ENCODE measurements at places on chromosomes 13 and 19. TPM values are rescaled to one million over a fixed set of nuclear protein-coding genes. Genes with fewer than 3 reads are reported as not detected.
A peak's percentile ranks its signal among the peaks of the same experiment; 100 is the strongest.

DNA sequence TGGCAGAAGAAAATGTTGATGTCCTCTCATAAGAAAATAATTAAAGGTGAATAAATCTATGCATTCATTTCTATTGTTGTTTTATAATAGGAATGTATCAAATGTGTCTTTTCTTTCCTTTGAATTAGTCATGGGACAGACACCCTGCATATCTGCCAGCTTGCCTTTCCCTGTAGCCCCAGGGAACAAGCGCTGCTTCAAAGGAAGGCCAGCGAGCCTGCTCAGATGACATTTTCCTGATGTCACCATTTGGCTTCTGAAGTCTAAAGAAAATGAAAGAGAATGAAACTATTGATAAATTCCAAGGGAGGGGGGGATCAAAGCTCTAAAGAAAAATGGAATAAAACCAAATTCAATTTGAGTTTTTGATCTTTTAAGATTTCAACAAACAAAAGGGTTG, 574.8 kb downstream of the IRS2 start:
- no peaks in the 10 kb centered on the region for H3K4me1 ChIP-seq
- no peak overlapping the region for H3K4me3 ChIP-seq
- H3K27me3 ChIP-seq = no peaks in the 10 kb centered on the region
- H3K36me3 ChIP-seq = no peaks in the 10 kb centered on the region
- no peak overlapping the region for H3K27ac ChIP-seq

GRCh38 chr19:13906910-13907309, 909 bp downstream of the CC2D1A start:
- no peaks in the 10 kb centered on the region for H3K27me3 ChIP-seq
- no peaks in the 10 kb centered on the region for H3K36me3 ChIP-seq
- no peak for DNase-seq
- peaks cover 14% of the 10 kb centered on the region for H3K4me1 ChIP-seq

GRCh38 chr19:17909003-17909732, 23.6 kb upstream of the CCDC124 start:
- no peaks in the 10 kb centered on the region for H3K4me1 ChIP-seq
- no peak for DNase-seq
- H3K27ac ChIP-seq = no peak overlapping the region

- H3K4me1 ChIP-seq = peaks cover 77% of the 10 kb centered on the region
- H3K27me3 ChIP-seq = no peaks in the 10 kb centered on the region
- DNase-seq = no peak
- no peak overlapping the region for H3K4me3 ChIP-seq
- H3K27ac ChIP-seq = no peak overlapping the region
- H3K36me3 ChIP-seq = peaks cover 36% of the 10 kb centered on the region
These were observed 8.8 kb downstream of the TPT1 start for GRCh38 chr13:45332036-45332830.

GRCh38 chr13:27617881-27618321, 2.4 kb downstream of the LNX2 start:
- peak overlapping the region; percentile 97 for H3K27ac ChIP-seq
- H3K27me3 ChIP-seq = no peaks in the 10 kb centered on the region
- DNase-seq = peak; percentile 28
- peaks cover 33% of the 10 kb centered on the region for H3K4me1 ChIP-seq
- H3K4me3 ChIP-seq = peak overlapping the region; percentile 87

- peaks cover 8% of the 10 kb centered on the region for H3K36me3 ChIP-seq
- H3K27me3 ChIP-seq = peaks cover 79% of the 10 kb centered on the region
- peak overlapping the region; percentile 49 for H3K4me3 ChIP-seq
- H3K4me1 ChIP-seq = peaks cover 33% of the 10 kb centered on the region
- peak overlapping the region; percentile 58 for H3K27ac ChIP-seq
These were observed 5.1 kb downstream of the NOTCH3 start for GRCh38 chr19:15195371-15196334.

- H3K27ac ChIP-seq = no peak overlapping the region
- H3K4me1 ChIP-seq = peaks cover 6% of the 10 kb centered on the region
- peak; percentile 43 for DNase-seq
- H3K4me3 ChIP-seq = no peak overlapping the region
- H3K36me3 ChIP-seq = no peaks in the 10 kb centered on the region
These were observed 94.5 kb downstream of the ANKRD10 start for GRCh38 chr13:110820322-110820721.

GRCh38 chr19:52227196-52227940, 37.5 kb downstream of the PPP2R1A start:
- DNase-seq = no peak
- H3K4me1 ChIP-seq = no peaks in the 10 kb centered on the region

DNA sequence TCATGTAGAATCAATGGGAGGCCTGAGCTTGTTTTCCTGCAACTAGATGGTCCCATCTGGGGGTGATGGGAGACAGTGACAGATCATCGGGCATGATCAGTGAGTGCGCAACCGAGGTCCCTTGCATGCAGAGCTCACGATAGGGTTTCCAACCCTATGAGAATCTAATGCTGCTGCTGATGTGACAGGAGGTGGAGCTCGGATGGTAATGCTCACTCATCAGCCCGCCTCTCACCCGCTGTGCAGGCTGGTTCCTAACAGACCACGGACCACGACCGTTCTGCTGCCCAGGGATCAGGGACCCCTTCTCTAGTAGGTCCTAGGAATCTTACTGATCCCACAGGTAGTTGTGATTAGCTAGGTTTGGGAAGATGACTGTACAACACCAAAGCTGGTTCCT, 23.5 kb upstream of the GARRE1 start:
- no peak overlapping the region for H3K4me3 ChIP-seq
- peaks cover 58% of the 10 kb centered on the region for H3K36me3 ChIP-seq
- no peak for DNase-seq

- peak overlapping the region; percentile 32 for H3K4me3 ChIP-seq
- H3K27ac ChIP-seq = peak overlapping the region; percentile 83
- H3K36me3 ChIP-seq = no peaks in the 10 kb centered on the region
- peak; percentile 77 for DNase-seq
- H3K4me1 ChIP-seq = peaks cover 25% of the 10 kb centered on the region
These were observed 96.6 kb downstream of the SIPA1L3 start for GRCh38 chr19:38003438-38004185.

DNA sequence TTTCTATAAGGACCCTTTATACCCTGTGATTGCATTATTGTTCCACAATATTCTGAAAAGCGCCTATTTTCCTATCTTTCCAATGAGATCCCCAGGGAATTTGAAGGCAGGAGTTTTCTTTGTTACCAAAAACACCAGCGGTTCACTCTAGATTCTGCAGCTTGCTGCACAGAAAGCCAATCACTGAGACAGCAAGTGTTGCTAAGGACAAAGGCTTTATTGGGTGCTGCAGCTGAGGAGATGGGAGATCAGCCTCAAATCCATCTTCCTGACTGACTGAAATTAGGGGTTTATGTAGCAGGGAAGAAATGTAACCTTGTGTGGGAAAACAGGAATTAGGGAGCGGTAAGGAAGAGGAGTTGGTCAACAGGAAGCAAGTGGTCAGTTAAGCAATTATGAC, 42.6 kb upstream of the MYO16 start:
- H3K36me3 ChIP-seq = no peaks in the 10 kb centered on the region
- H3K4me1 ChIP-seq = no peaks in the 10 kb centered on the region
- no peak overlapping the region for H3K4me3 ChIP-seq
- DNase-seq = no peak
- no peak overlapping the region for H3K27ac ChIP-seq

DNA sequence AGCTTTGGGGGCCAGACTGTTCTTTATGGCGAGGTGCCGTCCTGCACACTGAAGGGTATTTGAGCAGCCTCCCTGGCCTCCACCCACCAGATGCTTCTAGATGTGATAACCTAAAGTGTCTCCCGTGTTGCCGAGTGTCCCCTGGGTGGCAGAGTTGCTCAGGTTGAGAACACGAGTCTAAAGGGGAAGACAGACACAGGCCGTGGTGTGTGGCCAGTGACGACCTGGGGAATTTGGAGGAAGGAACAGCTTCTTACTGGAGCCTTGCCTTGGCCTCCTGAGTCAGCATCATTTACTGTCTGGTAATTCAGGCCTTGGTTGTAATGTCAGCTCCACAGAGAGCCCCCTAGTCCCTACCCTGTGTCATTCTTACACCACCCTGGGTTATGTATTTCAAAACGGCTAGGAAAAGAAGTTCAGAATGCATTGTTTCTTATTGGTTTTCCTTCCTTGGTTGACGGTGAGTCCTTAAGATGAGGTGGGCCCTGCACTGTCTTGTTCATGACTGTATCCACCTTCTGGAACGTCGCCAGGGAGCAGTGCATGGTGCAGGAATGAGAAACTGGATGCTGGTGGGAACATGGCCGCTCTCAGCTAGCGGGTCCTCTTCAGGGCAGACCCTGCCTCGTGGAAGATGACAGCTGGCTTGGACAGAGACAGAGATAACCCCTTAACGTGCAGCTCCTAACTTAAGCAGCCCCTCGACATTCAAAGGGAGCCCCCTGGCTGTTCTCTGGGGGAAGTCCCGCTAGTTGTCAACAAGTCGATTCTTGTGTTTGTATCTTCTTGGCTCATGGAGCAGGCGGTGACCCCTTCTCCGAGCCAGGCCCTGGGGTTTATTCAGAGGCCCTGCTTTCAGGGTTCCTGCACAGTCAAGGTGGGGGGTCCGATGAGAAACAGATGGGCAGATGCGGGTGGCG, 7.2 kb downstream of the SIN3B start:
- H3K4me3 ChIP-seq = no peak overlapping the region
- H3K27me3 ChIP-seq = no peaks in the 10 kb centered on the region
- no peak for DNase-seq
- H3K27ac ChIP-seq = no peak overlapping the region
- peaks cover 100% of the 10 kb centered on the region for H3K36me3 ChIP-seq
- peaks cover 5% of the 10 kb centered on the region for H3K4me1 ChIP-seq

Gene DCT
- not detected for total RNA-seq

Gene SBK2
- total RNA-seq = not detected

Gene TMEM259
- 536 TPM for total RNA-seq

Gene GRAMD1A
- total RNA-seq = 39.7 TPM

Gene CYP2S1
- total RNA-seq = 13.4 TPM

Gene STARD13
- 41.3 TPM for total RNA-seq

Gene ZNF813
- total RNA-seq = 6.8 TPM

Gene ZNF296
- total RNA-seq = 13.4 TPM

Gene CYP2A6
- not detected for total RNA-seq

Gene SCGB2B2
- 1.8 TPM for total RNA-seq

Gene ECSIT
- 45.5 TPM for total RNA-seq

All from stomach (tissue), 19 donors.